Activated CD8-positive, alpha-beta memory T cell treated with anti-CD3 and anti-CD28 coated beads, Interleukin-2, amount 50 U/mL, for 4 hours (primary cell): ENCODE measurements at places on chromosomes 3 and 15.
A peak's percentile ranks its signal among the peaks of the same experiment; 100 is the strongest.

GRCh38 chr3:177673112-177673914 is 476.0 kb upstream of the TBL1XR1 start:
- DNase-seq = no peak

- no peak for DNase-seq
Observed at GRCh38 chr3:193240850-193241706, at the start of gene PLAAT1. TSS of gene PLAAT1 (plus strand) at chr3:193241222. CDS start at chr3:193255651, 14,429 bp downstream.

GRCh38 chr3:162082516-162082915 is 585.9 kb downstream of the OTOL1 start:
- DNase-seq = no peak

DNA sequence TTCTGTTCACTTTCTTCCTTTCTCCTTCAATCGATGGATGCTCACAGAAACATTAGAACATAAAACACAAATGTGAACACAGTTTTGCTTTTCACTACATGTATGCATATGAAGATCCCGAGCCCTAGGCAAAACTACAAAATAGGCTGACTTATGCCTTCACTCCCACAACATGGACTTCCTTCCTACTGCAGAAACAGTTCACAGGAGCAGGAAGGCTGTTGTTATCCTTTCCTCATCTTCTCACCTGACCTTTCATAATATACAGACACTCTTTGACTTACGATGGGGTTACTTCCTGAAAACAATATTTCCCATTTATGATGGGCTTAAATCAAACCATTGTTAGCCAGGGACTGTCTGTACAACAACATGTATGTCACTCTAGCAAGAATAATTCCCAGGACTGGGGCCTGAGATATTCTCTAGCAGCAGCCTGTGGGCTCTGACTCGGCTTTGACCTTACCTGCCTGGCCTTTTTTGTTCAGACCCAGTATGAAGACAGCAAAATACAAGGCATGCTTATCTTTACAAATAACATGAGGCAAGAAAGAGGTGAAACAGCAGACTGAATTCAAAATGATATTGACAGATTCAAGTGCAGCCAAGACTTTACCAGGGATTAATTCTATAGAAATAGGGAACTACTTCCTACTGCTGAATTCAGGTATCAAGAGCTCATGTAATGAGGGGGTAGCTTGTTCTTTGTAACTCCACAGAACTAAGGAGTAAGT is 51.8 kb upstream of the PLXND1 start:
- DNase-seq = no peak

- no peak for DNase-seq
Observed at GRCh38 chr3:43786526-43787305, 96.0 kb downstream of the ABHD5 start.

- DNase-seq = no peak
Observed at GRCh38 chr15:79769069-79769481, 127.7 kb downstream of the MTHFS start.

GRCh38 chr15:85692873-85693272 is 101.9 kb downstream of the KLHL25 start:
- DNase-seq = peak; percentile 34

GRCh38 chr3:178459038-178459410 is 77.2 kb upstream of the KCNMB2 start:
- no peak for DNase-seq

DNA sequence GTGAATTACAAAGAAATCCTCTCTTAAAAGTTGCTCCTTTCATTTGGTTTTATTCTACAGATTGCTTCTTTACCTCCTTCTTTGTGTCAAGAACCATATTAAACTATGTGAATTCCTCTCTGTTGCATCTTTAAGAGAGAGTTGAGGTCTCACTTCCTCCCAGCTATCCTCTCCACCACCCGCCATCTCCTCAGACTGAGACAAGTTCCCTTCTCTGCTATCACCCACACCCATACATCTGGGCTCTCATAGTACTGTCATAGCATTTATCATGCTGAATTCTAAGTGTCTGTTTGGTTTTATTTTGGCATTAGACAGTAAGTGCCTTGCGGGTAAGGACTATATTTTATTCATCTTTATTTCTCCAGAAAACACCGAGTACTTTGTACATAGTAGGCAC is 54.2 kb downstream of the B3GALNT1 start:
- no peak for DNase-seq

DNA sequence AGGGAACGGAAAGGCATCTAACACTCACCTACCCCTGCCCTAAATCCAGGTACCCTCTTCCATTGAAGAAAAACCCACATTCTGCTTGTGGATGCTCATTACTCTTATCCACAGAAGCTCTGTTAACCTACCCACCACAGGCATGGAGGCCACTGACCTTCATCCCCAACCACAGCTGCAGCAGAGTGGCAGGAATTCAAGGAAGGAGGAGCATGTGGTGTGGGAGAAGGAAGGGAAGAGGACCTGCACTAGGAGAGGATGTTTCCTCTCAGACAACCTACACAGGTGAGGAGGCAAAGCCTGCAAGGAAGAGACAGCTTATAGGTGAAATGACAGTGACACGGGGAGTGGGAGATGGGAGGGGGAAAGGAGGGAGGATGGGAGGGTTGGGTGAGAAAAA is 192.5 kb upstream of the TSC22D2 start:
- DNase-seq = no peak

GRCh38 chr3:85535517-85535916 is 576.7 kb downstream of the CADM2 start:
- no peak for DNase-seq

DNA sequence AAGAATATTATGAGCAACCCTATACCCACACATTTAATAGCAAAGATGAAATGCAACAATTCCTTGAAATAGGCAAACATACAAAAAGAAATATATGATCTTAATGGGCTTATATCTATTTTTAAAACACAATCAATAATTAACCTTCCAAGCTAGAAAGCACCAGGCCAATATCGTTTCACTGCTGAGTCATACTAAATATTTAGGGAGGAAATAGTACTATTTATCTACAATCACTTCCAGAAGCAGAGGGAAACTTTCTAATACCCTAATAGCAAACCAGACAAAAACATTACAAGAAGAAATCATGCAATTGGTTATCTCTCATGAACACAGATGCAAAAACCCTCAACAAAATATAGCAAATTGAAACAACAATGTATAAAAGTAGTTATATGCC is 207.8 kb downstream of the MTHFS start:
- DNase-seq = no peak

GRCh38 chr15:66772604-66773128 is 70.6 kb downstream of the SMAD6 start:
- no peak for DNase-seq

GRCh38 chr3:129416415-129416814 is 12.0 kb downstream of the EFCAB12 start:
- no peak for DNase-seq

DNA sequence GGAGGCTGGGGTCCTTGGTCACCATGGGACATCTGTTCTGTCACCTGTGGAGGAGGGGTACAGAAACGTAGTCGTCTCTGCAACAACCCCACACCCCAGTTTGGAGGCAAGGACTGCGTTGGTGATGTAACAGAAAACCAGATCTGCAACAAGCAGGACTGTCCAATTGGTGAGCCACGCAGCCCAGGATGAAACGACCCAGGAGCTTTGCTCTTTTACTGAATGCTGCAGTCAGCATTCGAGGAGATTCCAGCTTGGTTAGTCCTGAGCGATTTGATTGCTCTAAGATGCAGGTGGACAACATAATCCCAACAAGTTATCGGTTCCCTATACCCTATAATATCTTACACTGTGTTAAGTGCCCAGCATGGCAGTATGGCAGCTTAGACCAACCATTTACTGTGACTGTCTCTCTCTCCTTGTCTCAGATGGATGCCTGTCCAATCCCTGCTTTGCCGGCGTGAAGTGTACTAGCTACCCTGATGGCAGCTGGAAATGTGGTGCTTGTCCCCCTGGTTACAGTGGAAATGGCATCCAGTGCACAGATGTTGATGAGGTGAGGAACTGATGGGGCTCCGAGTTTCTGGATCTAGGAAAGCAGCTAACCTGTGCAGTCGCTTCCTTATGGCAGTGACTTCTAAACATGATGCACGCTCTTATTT is 7.8 kb downstream of the THBS1 start:
- DNase-seq = no peak

GRCh38 chr3:152192936-152193672 is 75.6 kb upstream of the MBNL1 start:
- no peak for DNase-seq

- DNase-seq = no peak
Observed at GRCh38 chr3:66838704-66839103, 159.4 kb upstream of the KBTBD8 start.

DNA sequence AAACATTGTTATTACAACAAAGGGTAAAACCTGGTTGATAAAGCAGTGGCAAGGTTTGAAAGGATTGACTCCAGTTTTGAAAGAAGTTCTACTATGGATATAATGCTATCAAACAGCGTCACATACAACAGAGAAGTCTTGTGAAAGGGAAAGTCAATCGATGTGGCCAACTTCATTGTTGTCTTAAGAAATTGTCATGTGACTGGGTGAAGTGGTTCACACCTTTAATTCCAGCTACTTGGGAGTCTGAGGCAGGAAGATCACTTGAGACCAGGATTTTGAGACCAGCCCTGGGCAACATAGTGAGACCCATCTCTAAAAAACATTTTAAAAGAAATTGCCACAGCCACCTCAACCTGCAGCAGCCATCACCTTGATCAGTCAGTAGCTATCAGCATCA is 6.2 kb upstream of the LXN start:
- no peak for DNase-seq

- DNase-seq = no peak
Observed at GRCh38 chr15:98689431-98689861, 41.1 kb downstream of the IGF1R start.

DNA sequence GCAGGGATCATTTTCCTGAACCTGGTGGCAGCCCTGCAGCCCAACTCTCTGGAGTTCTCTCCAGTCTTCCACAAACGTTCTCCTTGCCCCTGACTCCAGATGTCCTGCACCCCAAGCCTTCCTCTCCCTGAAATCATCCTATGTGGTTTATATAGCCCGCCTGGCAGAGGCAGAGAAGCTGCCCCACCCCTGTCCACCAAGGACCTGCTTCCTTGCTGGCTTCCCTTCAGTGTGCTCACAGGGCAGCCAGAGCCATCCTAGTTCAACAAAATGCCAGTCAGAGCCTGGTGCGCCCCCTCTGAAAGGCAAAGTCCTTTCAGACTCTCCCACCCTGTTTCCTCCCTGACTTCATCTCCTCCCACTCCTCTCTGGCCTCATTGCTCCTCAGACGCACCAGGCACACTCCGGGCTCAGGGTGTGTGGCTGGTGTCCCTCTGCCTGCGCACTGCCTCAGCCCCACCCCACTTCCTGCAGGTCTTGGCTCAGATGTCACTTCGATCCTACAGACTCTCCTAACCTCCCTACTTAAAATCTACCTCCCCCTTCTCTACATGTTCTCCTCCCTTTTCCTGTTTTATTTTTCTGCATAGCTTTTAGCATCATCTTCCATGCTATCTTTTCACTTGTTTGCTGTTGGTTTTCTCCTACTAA is 5.9 kb downstream of the KBTBD13 start:
- DNase-seq = no peak

DNA sequence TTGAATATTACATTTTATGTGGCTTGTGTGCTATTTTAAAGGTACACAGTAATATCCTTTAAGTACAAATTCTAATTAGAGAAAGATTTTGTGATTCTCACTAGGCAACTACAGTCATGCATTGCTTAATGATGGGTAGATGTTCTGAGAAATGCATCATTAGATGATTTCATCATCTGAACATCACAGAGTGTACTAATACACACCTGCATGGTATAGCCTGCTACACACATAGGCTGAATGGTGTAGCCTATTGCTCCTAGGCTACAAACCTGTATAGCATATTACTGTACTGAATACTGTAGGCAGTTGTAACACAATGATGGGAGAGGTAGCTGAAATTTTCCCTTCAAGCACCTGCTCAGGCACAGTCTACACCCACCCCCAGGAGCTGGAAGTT is 217.4 kb upstream of the EOMES start:
- no peak for DNase-seq

DNA sequence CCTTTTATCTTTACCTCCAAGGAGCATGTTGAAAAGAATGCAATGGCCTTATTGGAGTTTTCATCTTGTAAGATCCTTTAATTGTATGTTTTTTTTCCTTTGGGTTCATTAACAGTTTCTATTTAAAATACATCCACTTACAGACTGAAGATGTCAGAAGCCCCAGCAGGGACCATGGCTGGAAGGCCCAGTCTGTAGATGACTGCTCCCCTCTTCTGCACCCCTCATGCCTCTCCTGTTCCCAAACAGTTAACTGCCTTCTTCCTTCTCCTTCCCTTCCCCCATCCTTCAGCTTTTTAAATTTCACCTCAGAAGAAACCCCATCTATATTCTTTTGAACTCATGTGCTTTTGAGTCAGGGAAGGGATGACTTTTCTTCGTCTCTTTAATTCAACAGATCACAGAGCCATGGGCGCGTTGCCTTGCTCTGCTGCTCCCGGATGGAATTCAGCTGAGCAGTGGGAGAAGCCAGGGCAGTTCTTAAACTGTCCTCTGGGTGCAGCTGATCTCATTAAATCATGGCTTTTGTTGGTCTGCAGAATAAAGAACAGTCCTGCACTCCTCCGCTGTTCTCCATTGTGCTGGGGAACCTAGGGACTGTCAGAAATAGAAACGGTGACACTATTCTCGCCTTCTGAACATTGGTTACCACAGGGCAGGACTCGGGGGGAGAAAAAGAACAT is 71.5 kb upstream of the EIF1B start:
- no peak for DNase-seq

GRCh38 chr15:83430441-83430840 is 16.7 kb upstream of the SH3GL3 start:
- no peak for DNase-seq

DNA sequence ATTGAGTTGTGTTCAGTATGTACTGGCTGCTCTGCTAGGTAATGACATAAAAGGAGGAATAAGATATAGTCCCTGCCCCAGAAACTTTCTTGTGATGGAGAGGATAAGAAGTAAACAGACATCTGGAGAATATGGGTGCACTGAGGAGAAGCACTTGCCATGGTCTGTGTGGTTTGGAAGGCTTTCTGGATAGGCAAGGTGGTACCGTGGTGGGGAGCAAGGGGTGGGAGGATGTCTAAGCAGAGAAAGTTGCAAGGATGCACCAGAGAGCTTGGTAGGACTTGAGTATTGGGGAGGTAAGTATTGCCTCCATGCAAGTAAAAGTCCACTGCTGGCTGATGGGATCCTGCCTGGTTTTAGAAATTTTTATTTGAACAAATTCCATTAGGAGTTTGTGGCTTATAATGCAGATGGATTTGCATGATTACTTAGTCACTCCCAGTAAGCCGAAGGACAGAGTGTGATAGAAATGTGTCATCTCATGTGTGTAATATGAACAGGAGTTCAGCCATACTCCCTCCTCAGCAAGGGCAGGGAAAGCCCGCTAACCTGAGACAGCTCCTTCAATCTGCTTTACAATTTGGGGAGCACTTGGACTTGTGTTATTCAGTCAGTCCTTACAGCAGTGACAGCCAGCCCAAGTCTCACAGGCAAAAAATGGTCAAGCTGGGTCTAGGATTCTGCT is 53.6 kb downstream of the CLSTN2 start:
- DNase-seq = no peak

GRCh38 chr3:107680698-107681097 is 157.9 kb downstream of the BBX start:
- DNase-seq = no peak

DNA sequence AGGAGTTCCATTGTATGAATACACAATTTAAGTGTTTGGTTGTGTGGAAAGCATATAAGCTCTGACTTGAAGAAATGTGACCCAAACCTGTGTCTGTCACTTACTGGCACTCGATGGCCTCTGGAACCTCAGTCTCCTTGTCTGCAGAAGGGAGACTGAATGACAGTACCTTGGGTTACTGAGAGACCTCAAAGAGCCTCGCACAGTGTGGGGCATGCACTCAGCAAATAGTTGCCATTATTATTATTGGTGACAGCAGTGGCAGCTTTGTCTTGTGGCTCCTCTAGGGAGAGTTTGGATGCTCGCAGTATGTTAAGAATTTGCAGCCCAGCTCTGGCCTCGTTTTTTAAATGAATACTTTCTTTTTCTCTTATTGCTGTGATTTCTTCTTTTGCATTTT is 43.4 kb downstream of the EEFSEC start:
- no peak for DNase-seq
